ENCODE measurements at places on chromosomes 5 and 9.

DNA sequence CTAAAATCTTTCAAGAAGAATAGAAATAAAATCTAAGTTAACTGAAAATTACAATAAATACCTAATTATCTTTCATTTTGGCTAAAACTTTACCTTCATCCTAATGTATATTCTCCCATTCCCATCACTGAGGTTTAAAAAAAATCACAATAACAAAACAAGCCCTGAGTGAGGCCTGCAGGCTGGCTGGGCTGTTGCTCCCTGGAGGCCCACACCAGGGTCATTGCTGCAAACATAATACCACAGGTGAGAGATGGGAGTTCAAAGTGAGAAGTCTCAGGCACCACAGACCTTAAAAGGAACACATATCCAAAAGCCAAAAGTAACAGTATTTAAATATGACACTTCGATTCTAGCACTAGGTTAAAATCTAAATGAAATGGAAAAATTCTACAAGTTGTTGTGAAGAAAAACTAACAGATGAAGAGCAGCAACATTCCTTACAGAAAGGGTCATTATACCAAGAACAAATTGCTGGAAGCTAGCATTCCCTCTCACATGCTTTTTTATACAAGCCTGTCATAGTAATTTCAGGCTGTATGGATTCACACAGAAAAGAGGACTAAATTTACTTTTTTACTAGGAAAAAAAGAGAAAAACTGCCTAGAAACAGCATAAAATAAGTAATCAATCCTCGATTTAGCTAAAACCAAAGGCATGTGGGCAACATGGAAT lies 57.8 kb downstream of the AUH start:
- DNase-seq: no peak

DNA sequence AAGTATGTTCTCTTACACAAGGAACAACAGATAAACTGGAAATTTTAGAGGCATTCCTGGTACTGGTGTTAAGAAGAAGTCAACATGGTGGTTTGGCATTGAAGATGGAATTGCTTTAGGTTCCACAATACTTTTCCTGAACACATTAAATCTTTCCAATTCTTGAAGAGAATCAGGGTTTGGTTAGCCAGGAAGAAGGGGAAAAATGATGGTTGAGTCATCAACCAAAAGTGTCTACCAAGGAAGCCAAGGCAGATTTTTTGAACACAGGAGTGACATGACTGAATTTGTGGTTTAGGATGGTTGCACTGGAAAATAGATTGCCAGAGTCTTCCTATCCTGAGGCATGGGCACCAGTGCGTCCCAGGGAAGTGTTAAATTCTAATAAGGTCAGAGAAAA lies 433.4 kb downstream of the TMEM38B start:
- DNase-seq: no peak

DNA sequence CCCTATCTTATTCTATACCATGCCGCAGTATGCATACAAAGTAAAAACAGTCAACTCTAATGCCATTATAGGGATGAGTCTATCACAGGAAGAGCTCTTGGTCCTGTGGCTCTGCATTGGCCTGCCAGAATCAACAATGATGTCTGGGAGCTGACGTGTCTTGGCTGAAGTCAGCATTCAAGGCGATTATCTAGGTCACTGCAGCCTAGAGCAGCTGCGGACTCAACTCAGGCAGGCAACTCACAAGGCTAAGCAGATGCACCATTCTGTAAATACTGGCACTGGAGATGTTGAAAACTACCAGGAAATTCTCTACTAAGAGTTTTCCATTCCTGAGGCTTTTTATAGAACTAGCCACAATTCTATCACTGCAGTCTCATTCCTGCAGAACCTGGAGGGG lies 13.3 kb downstream of the SPATA9 start:
- DNase-seq: no peak

DNA sequence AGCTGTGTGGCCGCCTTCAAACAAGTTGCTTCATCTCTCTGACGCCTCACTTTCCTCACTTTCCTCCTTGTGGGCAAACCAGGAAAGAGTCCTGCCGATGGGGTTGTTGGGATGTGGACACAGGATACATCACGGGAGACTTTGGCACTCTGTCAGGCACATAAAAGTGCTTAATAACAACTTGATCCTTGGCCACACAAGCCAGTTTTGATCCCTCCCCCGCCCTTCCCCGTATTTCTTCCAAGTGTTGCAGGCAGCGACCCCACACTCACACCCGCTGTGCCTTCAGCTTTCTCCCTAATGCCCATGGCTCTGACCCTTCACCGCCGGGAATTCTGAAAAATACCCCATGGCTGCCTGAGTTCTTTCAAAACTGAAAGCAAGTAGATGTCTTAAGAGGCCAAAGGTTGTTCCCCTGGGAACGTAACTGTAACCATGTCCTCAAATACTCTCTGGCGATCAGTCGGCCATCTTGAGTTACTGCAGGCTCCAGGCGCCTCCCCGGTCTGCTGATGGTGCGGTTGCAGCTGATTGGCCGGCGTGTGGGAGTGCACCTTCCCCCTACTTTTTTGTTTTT lies 59.8 kb downstream of the ARHGEF37 start:
- DNase-seq: no peak

GRCh38 chr9:75930730-75931321 lies 40.4 kb downstream of the PCSK5 start:
- DNase-seq: no peak

DNA sequence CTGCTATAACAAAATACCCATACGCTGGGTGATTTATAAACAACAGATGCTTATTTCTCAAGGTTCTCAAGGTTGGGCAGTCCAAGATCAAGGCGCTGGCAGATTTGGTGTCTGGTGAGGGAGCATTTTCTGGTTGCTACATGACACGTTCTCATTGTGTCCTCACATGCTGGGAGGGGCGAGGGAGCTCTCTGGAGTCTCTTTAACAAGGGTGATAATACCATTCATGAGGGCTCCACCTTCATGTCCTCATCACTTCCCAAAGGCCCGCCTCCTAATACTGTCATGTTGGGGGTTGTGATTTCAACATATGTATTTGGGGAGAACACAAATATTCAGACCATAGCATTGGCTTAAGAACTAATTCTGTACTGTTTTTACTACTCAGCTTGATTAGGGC lies 4.6 kb downstream of the CFAP90 start:
- no peak for DNase-seq
